ENCODE measurements at places on chromosomes 2 and 18.
A peak's percentile ranks its signal among the peaks of the same experiment; 100 is the strongest.

- no peak for DNase-seq
These were observed 21.6 kb downstream of the CIB4 start for GRCh38 chr2:26619521-26619951.

- DNase-seq = no peak
These were observed 1229.0 kb upstream of the NRXN1 start for GRCh38 chr2:52260904-52261303.

DNA sequence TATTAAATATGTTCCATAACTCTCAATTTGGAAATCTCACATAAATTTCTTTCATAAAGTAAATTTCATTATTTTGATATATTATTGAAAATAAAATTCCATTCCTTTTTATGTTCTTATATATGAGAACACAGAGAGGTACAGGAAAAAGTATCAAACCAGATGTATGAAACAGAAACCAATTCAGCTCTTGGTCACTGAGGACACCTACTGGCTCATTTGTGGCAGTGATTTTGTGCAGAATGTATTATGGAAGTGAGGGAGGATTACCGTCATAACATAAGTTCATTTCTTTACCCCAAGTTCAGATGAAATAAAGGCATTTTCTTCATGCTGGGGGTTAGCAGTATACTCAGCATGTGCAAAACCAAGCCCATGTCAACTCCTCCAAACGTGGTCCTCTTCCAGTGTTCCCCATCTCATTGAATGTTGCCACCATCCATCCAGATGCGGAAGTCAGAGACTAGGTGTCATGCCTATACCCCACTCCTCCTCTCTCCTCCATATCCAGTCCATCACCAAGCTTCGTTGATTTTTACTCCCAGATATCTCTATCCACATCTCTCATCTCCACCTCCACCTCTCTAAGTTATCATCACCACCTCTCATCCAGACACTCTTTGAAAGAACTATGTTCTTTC lies 41.7 kb upstream of the MALL start:
- DNase-seq = peak; percentile 65

DNA sequence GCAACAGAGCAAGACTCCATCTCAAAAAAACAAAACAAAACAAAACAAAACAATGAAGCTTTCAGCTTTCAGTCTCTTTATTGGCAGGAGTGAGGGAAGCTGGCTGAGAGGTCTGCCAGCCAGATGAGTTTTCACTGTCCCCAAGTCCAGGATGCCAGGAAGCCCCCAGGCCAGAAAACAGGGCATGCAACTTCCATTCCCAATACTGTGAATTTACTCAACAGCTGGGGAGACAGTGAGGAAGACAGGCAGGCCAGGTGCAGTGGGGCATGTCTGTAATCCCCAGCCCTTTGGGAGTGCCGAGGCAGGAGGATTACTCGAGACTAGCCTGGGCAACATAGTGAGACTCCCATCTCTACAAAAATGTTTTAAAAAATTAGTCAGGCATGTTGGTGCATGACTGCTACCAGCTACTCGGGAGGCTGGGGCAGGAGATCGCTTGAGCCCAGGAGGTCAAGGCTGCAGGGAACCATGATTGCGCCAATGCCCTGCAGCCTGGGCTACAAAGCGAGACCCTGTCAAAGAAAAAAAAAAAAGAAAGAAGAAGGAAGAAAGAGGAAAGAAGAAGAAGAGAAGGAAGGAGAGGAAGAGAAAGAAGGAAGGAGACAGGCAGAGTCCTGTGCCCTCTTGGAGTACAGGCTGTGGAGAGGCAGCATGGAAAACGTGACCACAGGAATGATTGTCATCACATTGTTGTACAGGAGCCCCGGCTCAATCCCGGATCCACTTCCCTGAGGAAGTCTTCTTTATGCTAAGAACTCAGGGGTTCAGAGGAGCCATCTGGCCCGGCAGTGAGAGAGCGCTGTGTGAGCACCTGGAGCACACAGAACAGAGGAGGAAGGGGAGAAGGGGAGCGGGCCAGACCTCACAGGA lies 29.2 kb upstream of the POMC start:
- DNase-seq = no peak

GRCh38 chr18:58580078-58580477 lies 48.8 kb downstream of the ALPK2 start:
- DNase-seq = no peak

Data from NAMALWA (cell line).